Stimulated activated CD8-positive, alpha-beta memory T cell treated with anti-CD3 and anti-CD28 coated beads, Interleukin-15, amount 100 ng/mL, for 1 hour (primary cell): ENCODE measurements at places on chromosomes 4 and X.

DNA sequence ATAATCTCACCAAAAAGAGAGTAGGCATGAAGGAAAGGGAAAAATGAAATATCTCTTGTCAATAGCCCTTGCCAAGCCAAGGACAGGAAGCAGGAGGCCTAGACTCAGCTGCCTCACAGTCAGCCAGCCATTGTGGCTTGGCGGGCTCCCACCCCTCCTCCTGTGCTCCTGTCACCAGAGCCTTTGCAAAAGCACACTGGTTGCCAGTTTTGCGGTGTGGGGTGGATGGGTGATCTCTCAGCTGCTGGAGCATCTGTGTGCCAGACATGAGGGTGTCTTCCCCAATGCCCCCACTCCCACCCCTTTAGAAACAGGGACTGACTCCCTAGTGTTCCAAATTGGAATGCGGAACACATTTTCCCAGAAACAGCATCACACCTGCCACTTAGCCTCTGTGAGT, 26.1 kb downstream of the ARHGEF6 start:
- DNase-seq, result no peak

DNA sequence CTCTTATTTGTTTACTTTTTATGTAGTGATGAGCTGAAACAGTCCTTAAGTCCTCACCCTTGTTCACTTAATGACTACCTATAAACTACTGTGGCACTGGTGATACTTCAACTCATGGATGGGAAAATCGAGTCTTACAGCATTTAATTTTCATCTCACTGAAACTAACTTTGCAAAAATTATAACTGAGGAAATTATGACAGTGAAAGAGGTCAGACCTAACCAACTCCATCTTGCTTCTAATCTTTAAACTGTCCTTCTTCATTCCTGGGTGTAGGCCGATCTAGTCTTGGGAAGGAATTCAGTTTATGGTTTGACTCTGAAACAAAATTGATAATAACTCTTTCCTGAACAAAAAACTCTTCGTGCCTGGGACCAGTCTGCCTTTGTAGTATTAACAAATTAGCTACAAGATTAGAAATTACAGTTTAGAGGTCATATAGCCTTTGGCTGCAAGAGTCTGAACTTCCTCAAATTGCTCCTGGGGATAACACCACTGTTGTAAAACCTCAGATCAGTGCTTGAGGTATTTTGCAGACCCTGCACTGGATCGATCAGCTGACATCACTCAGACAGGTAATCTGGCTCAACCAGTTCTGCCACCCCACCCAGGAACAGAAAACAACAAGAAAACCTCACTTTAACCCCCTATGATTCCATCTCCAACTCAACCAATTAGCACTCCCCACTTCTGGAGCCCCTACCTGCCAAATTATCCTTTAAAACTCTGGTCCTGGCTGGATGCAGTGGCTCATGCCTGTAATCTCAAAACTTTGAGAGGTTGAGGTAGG, 995.7 kb upstream of the PRKX start:
- no peak for DNase-seq

DNA sequence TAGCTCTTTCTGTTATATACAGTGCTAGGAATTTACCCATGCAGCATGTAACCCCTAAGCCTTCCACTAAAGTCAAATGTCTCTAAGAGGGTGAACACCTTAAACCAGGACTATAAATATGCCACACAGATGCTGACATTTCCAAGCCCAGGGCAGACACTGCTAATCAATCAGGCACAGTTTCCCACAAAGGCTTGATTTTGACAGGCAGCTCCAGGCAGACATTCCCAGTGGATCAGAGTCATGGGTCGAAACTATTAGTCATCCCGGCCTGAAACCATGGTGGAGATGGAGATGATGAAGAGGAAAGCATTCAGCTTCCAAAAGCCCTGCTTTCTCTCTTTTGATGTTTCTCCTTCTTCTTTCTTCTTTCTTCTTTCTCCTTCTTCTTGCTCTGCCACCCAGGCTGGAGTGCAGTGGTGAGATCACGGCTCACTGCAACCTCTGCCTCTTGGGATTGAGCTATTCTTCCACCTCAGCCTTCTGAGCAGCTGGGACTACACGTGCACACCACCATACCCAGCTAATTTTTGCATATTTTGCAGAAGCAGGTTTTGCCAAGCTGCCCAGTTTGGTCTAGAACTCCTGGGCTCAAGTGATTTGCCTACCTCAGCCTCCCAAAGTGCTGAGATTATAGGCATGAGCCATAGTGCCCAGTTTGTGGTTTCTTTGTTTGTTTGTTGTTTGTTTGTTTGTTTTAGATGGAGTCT, 21.0 kb upstream of the SORCS2 start:
- no peak for DNase-seq

DNA sequence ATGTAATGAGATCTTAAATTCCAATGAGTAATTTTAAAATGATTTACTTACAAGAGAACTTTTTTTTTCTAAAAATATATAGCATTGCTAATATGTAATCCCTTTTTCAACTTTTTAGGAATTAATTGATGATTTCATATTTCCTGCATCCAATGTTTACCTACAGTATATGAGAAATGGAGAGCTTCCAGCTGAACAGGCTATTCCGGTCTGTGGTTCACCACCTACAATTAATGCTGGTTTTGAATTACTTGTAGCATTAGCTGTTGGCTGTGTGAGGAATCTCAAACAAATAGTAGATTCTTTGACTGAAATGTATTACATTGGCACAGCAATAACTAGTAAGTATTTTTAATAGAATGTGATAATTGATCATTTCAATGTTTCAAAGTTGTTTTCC, 113.2 kb downstream of the USP9X start:
- no peak for DNase-seq

DNA sequence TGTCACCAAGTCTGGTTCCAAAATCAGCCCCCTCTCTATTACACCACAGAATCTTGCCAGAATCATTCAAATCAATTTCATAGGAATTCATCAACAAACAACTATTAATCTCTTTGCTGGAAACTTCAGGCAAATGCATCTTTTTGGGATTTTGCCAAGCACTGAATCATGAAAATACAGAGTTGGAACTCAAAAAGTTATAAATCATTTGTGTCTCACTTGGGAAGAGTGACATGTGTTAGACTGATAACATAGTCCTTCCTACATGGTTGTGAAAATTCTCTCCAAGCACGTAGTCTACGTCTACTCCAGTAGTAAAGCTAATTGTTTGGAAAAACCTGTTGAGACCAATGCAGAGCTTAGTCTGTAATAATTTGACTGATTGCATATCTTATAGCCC, 19.0 kb downstream of the CXCL8 start:
- no peak for DNase-seq

DNA sequence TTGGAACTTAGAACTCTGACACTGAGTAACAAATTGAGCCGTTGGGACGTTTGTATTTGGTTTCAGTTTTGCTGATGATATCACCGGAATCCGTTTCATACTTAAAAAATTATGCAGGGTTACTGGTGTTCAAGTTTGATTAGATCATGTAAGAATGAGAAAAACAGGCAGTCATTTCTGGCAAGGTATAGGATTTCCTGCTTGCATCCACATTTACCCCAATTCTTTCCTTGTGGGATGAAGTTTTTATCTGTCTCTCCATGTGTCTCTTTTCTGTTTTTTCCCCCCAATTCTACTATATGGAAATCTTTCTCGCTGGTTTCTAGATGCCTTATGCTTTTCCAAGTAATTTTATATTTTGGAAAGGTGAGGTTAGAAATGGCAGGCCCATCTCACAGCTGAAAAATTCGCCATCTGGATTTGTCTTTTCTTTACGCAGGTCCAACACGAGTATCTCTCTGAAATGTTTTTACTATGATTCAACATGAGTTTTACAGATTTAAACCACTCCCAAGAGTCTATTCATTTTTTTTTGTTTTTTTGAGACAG, 197.9 kb downstream of the SHOX start:
- no peak for DNase-seq
